ENCODE measurements at places on chromosomes 6 and 20. TPM values are rescaled to one million over a fixed set of nuclear protein-coding genes. Genes with fewer than 3 reads are reported as not detected.

RAB44 gene
- not detected for total RNA-seq

APOBEC2 gene
- 0.61 TPM for total RNA-seq

PBOV1 gene
- not detected for total RNA-seq

AKAP7 gene
- total RNA-seq, result 5.3 TPM

NUDT3 gene
- 76.1 TPM for total RNA-seq

TRIM10 gene
- not detected for total RNA-seq

NHSL1 gene
- total RNA-seq, result 57.8 TPM

RIMS1 gene
- 12.3 TPM for total RNA-seq

GRCh38 chr6:1395941-1396908, 6.8 kb downstream of the FOXF2 start:
- no peak for DNase-seq

DNA sequence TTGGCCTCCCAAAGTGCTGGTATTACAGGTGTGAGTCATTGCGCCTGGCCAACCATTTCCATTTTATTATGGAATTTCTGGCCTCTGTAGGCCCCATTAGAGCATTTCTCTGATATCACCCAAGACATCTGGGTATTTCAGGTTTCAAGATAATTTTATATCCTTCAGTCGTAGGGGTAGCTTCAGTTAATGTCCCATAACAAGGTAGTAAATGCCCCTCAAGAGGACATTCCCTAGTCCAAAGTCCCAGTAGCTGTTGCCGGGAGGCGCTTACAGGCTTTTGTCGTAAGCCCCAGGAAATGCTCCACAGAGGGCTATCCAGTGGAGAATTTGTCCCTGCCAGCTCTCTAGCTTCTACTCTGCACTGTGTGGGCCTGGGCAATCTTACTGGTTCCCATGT, 24.4 kb downstream of the EFCAB8 start:
- DNase-seq, result no peak

DNA sequence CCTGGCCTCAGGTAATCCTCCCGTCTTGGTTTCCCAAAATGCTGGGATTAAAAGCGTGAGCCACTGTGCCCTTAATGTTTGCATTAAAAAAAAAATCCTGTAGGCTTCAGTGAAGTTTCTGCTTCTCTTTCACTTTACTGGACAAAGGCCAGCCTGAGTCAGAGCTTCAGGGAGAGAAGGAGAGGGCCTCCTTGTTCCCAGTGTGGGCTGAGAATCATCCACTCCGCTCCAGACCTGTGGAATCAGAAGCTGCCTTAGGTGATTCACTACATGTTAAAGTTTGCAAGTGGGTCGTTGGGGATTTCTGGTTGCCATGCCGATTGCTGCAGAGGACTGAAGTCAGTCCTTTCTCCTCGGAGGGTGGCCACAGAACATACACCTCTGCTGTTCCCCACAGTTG, 113.3 kb upstream of the EEF1E1 start:
- no peak for DNase-seq

- no peak for DNase-seq
These were observed 79.8 kb downstream of the KIF13A start for GRCh38 chr6:17907406-17908229.

- DNase-seq, result no peak
These were observed 244.7 kb upstream of the RNF24 start for GRCh38 chr20:4260102-4260501.

- no peak for DNase-seq
These were observed 63.0 kb downstream of the STX11 start for GRCh38 chr6:144213315-144213714.

- no peak for DNase-seq
These were observed 8.0 kb upstream of the KCNK16 start for GRCh38 chr6:39330476-39330875.

DNA sequence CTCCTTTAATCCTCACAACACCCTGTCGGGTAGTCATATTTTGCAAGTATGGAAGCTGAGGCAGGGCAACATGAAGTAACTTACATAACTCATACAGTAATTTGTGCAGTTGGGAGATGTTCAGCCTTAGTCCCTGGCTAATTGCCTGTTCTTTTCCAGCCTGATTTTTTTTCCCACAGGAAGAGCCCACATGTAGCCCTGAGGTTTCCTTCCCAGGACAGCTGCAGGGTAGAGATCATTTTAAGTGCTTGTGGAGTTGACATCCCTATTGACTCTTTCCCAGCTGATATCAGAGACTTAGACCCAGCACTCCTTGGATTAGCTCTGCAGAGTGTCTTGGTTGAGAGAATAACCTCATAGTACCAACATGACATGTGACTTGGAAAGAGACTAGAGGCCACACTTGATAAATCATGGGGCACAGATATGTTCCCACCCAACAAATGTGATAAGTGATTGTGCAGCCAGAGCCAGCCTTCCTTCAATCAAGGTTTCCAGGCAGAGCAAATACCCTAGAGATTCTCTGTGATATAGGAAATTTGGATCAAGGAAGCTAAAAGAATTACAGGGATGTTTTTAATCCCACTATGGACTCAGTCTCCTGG, 5.0 kb upstream of the BTN2A1 start:
- no peak for DNase-seq

- DNase-seq, result no peak
These were observed 14.6 kb upstream of the CFAP206 start for GRCh38 chr6:87393026-87393622.

- peak; percentile 5 for DNase-seq
These were observed 77.4 kb downstream of the TTLL2 start for GRCh38 chr6:167402195-167402686.

DNA sequence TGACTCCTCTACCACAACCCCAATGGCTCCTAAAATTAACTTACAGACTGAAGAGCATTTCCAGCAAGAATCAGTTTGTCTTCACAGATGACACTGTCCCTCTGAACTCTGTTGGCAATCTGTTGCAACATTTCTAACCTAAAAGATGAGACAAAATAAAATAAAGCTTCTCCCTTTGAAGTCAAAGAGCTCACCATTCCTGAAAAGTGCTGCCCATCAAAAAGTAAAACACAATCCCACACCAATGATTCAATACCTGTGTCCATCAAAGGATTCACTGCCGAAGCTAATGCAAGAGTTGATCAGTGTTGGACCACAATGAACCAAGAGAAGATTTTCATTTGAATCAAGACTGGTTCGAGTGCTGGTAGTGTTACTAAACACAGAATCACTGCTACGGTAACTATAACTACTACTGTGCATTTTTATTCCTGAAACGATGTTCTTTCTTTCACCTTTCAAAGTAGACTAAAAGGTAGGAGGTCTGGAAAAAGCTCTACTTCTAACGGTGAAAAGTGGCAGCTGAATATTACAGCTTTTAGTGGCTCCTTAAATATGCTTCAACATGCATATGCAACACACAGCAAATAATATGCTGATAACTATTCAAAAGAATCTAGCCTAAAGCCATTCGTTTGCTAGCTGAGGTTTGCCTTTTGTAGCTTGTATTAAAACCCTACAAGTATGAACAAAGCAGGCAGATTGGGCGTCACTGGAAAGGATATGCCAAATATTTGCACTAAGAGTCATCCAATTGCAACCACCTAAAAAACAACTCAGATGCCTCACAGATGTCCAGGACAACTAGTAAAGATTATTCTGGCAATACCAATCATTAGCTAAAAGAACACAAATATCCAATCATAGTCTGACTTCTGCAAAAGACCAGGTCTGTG, at the start of gene DST:
DST (minus strand) TSS at position 524 of the 896 bp plus-strand sequence.
- DNase-seq, result no peak

DNA sequence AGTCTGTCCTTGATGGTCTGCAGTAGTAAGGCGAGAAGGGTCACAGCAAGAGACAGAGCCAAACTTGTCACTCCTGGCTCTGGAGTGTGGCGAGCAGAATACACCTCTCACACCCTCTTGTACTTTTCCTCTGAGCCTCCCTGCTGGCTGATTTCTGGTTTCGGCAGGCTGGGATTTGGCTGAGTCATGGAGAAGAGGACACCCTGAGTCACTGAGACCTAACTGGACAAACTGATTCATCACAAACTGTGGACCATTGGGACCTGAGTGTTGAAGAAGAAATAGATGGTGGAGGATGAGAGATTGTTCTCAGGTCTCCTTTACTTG, 101.7 kb downstream of the F13A1 start:
- no peak for DNase-seq

DNA sequence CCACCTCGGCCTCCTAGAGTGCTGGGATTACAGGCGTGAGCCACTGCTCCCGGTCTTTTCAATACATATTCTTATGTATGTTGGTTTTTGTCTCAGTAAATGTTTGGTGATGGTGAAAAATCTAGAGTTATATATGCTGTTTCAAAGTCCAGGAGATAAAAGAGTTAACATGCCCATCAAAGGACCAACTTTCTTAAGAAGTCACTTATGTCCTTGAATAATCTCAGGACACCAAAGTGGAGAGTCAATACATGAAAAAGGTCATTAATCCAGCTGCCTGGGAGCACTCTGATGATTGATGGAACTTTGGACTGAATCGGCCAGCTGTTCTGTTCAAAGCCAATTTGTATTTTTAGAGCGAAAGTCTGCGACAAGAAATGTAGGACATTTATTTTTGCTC, 59.8 kb upstream of the HDAC2 start:
- DNase-seq, result no peak

GRCh38 chr6:154230910-154231595, 125.5 kb downstream of the IPCEF1 start:
- no peak for DNase-seq

DNA sequence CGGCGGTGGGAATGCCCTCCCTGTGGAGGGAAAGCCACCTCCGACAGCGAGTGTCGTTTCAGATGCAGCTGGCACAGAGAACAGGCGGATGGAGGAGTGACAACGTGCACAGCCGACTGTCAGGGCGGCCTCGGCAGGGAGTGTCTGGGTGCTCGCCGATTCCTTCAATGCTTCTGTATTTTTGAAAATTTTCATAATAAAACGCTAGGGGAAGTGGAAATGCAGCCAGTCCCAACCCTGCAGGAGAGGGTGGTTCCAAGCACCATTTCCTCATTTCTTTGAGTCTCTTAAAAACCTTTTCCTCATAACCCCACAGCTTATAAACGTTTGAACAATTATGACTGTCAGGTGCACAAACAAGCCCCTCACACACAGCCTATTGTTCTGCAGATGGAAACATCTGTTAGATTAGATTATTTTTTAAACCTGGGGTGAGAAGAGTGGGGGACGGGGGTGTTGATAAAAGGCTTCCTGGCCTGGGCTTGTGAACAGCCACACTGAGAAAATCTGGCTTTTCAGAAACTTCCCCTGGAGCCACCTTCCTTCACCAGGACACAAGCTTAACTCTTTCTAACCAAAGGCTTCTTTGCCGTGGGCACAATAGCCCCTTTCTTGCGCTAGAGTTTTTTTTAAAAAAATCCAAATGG, 228.9 kb downstream of the ANKRD60 start:
- DNase-seq, result no peak

- DNase-seq, result no peak
These were observed 116.5 kb downstream of the SCML4 start for GRCh38 chr6:107707346-107708275.

DNA sequence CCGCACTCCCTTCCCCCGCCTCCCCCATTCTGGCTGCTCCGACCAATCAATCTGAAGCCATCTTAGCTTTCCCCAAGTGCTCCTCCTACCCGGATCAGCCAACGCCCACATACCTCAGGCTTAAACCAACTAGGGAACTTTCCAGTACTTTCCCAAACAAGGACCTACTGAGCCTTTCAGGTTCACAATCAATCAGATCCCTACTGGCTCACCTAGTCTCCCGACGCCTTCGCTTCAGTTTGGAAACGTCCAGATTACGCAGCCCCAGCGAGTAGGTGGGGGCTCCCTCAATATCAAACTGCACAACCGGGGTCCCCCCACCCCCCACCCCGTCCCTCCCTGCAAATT, 432 bp downstream of the HSPA1L start:
- peak; percentile 69 for DNase-seq

GRCh38 chr6:21845439-21846140, 252.0 kb downstream of the SOX4 start:
- no peak for DNase-seq

- no peak for DNase-seq
These were observed 293.5 kb upstream of the FERMT1 start for GRCh38 chr20:6416371-6416770.

- no peak for DNase-seq
These were observed 47.6 kb downstream of the CEBPB start for GRCh38 chr20:50238081-50238800.

GRCh38 chr20:44271915-44272663, 25.0 kb downstream of the GDAP1L1 start:
- DNase-seq, result peak; percentile 51

- DNase-seq, result no peak
These were observed 17.2 kb downstream of the STK35 start for GRCh38 chr20:2118783-2119182.

- DNase-seq, result no peak
These were observed 95.7 kb downstream of the SCP2D1 start for GRCh38 chr20:18909254-18909653.

GRCh38 chr20:19981031-19981451, 36.1 kb upstream of the NAA20 start:
- DNase-seq, result no peak

- no peak for DNase-seq
These were observed 49.9 kb upstream of the FAM184A start for GRCh38 chr6:119128252-119128912.

DNA sequence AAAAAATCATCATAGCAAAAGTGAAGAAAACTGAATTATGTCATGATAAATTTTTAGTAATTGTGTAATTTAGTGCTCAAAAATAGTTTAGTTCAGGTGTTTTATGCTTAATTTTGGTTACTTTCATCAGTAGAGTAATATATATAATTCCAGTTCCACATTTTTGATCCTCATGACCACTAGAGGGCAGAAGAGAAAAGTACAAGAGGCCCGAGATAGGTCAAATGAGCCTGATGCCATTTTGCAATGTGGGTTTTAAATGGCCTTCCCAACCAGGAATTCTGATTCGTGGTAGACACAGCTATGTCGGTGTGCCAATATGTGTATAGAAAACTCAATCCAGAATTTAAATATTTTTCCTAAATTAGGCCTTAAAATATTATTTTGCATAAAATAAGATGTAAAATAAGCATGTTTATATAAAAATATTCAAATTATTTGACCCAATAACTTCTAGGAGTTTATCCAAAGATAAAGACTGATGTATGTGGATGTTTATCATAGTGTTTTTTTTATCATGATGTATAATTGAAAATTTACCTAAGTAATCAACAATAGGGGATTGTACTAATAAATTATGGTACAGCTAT, 159.7 kb upstream of the RPS6KA2 start:
- DNase-seq, result no peak

All from glutamatergic neuron (in vitro differentiated cells).